Hematopoietic multipotent progenitor cell treated with erythropoietin and hydrocortisone succinate and interleukin-3 and kit ligand, for 8 days (in vitro differentiated cells): ENCODE measurements at places on chromosomes 4 and X.
A peak's percentile ranks its signal among the peaks of the same experiment; 100 is the strongest.

- DNase-seq: no peak
Observed at GRCh38 chrX:72467135-72467534, 105.5 kb downstream of the HDAC8 start.

DNA sequence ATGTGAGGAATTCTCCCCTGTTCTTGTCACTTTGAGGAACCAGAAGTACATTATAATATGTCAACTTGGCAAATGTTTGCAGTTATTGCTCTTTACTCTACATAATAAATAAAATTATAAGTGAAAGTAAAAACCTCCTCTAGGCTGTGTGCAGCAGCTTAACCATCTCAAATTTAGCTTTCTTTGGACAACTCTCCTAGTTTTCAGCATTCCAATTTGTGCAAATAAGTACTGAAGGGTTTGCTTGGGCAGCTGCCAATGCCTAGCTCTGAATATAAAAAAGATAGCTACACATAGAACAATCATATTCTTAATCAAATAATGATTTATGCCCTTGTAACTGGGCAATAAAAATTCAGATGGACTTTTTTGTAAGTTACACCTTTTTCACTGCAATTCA, 82.5 kb downstream of the GASK1B start:
- no peak for DNase-seq

GRCh38 chrX:15737190-15737958, 696 bp upstream of the CA5B start:
- peak; percentile 3 for DNase-seq

DNA sequence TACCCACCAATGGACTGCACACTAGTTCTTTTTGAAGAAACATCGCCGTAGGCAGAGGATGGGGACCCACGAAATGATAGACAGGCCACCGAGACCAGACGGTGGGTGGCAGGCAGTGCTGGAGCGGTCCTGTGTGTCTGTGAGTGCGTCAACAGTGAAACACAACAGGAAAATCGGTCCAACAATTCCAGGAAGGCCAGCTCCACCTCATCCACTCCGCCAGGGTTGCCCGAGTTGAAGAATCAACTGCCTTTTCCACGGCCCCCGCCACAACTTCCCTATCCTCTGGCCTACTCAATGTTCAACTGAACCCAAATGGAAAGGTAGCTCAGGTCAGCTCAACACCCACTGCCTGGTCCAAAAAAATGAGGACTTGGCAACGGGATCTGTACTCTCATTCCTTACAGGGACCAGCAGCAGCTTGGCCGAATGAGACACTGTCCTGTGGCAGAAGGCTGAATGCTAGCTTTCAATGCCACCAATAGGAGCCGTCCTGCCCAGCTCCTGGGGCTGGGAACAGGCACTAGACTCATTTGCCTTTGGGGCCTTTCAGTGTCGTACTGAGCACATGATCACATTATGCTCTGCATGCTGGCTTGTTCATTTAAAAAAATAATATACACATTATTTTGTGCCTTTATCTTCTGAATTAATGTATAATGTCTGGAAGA, 43.5 kb downstream of the MID1 start:
- no peak for DNase-seq

DNA sequence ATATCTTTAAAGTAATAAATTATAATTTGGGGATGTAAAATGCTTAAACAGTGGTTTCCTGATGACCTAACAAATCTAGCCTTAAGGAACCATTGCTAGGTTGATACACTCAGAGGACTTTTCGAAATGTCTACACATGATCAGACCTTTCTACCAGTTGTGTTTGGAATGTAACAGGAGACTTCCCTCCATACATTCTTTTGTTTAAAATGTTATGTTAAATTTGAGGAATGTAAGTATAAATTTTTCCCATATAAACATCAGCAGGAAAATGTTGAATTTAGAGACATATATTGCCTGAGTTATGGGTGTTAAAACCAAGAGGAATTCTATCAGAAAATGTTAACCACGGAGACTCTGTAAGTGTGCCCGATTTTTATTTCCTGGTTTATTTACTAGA, 190.6 kb upstream of the SPRY1 start:
- DNase-seq: no peak

GRCh38 chr4:133887723-133888122, 313.9 kb downstream of the PABPC4L start:
- no peak for DNase-seq

- DNase-seq: no peak
Observed at GRCh38 chrX:54044877-54045338, 635 bp upstream of the PHF8 start.

GRCh38 chr4:7412554-7412912, 22.2 kb downstream of the PSAPL1 start:
- DNase-seq: no peak

- DNase-seq: no peak
Observed at GRCh38 chrX:40570346-40571093, 10.2 kb upstream of the ATP6AP2 start.

GRCh38 chr4:37876156-37876555, 14.7 kb upstream of the TBC1D1 start:
- DNase-seq: no peak

DNA sequence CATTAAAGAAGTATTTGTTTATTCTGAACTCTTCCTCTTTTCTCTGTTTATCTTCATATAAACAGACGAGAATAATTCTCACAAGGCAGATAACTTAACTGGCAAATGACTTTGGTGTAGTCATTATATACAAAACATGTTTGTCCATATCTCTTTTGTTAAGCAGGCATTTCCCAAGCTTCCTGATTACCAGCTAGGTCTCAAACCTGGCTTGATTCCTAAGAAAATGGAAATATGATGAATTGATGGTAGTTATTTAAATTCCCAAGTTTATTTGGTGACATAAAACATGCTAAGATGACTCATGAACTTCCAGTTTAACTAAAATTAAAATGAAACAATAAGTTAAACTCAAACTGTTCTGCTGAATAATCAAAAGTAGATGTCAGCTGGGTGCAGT, 96.8 kb downstream of the ARSJ start:
- no peak for DNase-seq

- DNase-seq: no peak
Observed at GRCh38 chrX:133880032-133880443, 105.4 kb downstream of the GPC3 start.

GRCh38 chrX:153868576-153869472, 17.1 kb downstream of the L1CAM start:
- no peak for DNase-seq

- DNase-seq: no peak
Observed at GRCh38 chr4:1401409-1402020, 4.7 kb downstream of the NKX1-1 start.

GRCh38 chrX:37802028-37802427, 22.2 kb downstream of the CYBB start:
- DNase-seq: no peak

DNA sequence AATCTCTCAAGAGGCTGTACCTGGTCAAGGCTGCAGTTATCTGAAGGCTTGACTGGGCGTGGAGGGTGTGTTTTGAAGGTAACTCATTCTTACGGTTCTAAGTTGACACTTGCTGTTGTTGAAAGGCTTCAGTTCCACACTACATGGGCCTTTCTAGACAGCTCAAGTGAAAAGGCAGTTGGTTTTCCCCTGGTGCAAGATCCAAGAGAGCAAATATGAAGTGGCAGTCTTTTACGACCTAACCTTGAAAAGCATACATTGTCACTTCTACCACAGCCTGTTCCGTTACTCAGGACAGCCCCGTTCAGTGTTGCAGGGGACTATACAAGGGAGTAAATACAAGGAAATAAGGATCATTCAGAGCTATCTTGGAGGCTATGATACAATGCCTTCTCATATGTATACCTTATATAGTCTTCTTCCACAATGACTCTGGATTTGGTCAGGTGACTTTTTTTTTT, 46.2 kb downstream of the PDS5A start:
- no peak for DNase-seq

- DNase-seq: no peak
Observed at GRCh38 chr4:163448540-163449203, 24.9 kb downstream of the TKTL2 start.

DNA sequence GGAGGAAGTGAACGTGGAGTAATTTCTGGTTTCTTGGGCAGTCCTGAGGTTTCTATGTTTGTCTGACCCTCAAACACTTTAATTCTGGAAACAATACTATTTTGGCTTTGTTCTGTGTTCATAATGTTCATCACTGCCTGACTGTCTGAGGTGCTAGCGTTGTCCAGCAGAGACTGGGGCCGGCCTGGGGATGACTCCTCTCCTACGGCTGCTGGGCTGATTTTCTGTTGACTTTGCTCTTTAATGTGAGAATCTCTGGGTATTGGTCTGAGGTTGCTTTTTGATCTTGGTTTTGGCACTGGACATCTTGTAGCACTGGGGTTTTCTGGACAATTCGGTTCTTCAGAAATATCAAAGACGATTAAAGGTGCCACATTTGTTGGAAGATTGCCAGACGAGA, 75.8 kb downstream of the RPS3A start:
- no peak for DNase-seq
